ENCODE measurements at places on chromosomes 13 and 19.

GRCh38 chr19:49555600-49556411 is 24.6 kb downstream of the NOSIP start:
- DNase-seq = peak; percentile 83

DNA sequence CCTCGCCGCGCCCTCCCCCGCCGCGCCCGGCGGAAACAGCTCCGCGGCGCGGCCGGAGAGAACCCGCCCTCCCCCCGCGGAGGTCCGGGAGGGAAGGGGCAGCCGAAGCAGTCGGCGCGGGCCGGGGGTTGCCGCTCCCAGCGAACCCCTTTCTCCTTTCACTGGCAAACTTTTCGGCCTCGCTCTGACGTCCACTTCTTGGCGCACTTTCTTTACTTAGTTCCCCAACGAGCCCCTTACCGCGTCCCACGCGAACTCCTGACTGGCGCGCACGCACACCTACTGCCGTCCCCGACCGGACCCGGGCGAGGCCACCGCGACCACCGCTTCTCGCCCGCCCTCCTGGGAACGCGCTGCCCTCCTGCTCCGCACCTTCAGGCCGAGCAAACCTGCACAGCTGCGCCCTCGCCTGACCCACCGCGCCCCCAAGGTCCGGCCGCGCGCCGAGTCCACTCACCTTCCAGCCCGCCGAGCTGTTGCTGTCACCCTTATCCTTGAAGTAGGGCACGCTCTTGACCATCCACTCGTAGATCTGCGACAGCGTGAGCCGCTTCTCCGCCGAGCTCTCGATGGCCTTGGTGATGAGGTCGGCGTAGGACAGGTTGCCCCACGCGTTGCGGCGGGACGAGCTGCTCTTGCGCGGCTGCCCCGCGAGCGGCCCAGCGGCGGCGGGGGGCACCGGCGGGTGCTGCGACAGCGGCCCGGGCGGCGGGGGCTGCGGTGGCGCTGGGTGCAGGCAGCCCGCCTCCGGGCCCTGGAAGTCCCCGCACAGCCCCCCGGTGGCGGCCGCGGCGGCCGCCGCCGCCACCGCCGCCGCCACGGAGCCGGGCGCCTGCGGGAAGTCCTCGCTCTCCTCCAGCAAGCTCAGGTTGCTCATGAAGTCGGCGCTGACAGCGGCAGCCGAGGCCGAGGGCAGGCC is 1.1 kb downstream of the FOXO1 start:
- no peak for DNase-seq

DNA sequence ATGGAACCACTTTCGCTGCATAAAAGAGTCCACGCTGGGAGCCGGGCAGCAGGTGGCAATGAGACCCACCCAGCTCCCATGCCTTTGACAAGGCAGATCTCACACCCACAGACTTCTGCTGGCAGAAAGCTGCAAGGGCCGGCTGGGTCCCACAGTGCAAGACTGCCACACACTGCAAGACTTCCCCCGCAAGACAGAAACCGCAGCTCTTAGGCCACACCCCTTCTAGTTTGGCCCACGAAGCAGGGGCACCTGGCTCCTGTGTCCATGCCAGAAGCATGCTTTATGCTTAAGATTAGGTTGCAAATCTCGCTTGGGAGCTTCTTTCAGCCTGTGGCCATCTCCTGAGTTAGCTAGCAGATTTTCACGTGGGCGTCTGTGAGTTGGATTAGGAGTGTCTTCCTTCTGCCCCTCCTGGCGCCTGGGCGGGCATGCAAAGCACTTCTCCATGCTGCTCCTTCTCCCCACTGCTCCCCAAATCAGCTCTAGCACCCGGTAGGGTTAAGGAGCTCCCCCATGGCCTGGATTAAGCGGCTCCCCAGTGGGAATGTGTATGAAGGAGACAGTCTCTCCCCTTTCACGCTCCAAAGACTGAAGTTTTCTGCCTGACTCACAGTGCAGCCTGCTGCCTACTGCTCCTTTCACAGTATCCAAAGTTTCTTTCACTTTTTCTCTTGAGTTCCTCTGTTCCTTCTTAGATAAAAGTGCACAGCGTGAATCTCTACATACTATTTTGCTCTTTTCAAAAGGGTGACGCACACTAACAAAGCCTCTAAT is 17.7 kb downstream of the GPC6 start:
- DNase-seq = no peak

DNA sequence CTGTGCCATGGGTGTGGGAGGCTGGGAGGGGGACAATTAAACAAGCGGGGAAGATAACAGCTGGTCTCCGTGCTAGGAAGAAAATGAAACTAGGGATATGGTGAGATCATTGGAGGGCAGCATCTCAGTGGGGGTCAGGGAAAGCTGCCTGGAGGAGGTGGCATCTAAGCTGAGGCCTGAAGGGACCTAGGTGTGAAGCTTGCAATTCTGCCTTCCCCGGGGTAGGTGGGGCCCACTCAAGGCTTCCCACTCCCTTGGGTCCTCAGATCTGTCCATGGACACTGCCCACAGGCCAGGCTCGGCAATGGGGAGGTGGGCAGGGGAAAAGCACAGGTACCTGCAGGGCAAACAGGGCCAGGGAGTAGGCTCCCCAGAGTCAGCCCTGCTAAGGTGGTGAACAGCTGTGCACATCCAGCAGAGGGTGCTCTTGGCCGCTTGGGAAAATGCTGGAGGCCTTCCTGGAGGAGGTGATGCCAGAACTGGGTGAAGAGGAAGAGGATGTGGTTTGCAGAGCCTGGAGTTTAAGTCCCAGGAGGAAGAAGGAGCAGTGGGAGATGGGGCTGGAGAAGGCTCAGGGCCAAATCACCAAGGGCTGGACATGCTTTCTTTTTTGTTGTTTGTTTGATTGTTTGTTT is 25.7 kb upstream of the CCNE1 start:
- DNase-seq = peak; percentile 18

- peak; percentile 70 for DNase-seq
Measured at GRCh38 chr19:12669270-12670158, 2.9 kb downstream of the WDR83 start.

- no peak for DNase-seq
Measured at GRCh38 chr19:5572556-5573286, 5.0 kb upstream of the TINCR start.

DNA sequence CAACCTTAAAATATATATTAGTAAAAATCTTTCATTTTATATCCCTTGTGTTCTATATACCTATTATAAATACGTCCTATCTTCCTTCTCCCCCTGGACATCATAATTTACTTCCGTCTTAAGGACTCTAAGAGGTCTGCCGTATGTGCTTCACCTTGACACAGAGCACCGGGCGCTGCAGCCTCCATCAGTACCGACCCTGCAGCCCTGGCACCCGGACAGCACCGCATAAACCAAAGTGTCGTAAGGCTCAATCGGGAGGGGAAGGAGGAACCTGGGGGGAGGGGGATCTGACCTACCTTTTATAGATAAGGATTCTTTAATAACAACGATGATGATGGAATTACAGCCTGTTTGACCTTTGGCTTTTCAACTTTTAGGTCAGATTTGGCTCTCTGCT is 44.0 kb downstream of the EFNB2 start:
- no peak for DNase-seq

DNA sequence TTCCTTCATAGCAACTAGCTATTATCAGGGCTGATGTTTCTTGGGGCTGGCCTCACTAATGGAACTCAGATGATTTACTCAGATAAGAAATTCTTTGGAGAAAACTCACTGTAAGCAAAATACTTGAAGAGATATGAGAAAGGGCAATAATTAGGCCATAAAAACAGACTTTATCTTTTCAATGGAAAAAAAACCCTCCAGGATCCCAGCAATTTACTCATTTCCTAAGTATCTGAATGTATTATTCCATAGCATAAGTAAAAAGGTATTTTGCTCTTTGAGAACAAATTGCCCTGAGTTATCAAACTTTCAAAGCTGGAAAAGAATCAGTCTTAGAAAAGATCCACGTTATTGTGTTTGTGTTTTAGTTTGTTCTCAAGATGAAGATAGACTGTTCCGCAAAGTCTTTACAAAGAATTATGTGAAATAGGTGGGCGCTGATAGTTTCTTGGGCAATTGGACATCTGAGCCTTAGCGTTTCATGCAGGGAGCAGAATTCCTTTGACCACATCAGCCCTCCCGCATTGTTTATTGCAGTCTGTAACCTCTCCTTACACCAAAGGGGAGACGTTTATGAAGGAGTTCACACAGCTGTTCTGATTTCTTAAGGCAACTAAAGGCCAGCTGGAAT is 29.1 kb upstream of the CSNK1A1L start:
- DNase-seq = no peak

DNA sequence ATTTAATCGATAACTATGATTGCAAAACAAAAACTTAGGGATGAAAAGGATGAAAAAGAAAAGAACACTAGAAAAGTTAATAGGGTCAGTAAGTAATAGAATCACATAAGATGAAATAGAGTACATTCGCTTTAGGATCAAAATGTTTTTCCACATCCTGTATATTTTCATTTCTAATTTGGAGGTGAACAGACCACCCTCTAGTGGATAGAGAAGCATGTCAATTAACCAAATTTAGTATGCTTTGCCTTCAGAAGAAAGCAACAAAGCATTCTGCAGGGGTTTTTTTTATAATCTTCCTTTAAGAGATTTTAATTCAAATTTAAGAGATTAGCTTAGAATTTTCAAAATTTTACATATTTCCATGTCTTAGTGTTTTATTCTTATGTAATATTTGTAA is 611.0 kb upstream of the SGCG start:
- DNase-seq = no peak

GRCh38 chr13:37656247-37656940 is 57.8 kb upstream of the POSTN start:
- DNase-seq = no peak

DNA sequence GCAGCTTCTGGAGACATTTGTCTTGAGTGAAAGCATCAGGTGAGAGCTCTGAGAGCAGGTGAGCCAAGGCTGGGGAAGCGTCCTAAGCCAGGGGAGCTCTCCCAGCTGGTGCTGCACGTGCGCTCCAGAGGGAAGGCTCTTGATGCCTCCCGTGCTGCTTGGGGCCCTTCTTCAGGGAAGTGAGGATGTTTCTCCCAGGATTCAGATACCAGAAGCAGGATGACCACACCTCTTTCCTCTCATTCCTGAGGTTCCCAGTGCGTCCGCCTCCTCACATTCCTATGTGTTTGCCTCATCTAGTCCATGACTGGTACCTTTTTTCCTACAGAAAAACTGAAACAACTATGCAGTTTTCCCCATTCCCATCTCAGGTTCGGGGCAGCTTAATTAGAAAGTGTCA is 231.0 kb upstream of the IRS2 start:
- DNase-seq = no peak

DNA sequence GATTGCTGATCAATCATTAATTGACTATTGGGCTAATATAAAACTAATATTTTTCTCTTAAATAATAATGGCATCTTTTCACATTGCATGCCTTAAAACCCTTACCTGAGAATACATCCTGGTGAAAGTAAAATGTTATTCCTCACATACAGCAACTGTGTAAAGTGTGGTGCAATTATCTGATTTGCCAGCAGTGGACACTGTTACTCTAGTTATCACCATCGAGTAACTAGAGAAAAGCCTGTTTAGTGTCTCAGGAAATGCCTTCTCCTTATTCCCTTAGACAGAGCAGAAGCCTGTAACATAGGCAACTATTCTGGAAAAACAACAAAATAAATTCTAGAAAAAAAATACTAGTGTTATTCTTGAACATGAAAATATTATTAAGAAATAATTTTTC is 459.8 kb downstream of the FGF14 start:
- DNase-seq = no peak

GRCh38 chr19:11652492-11652891 is 55.2 kb downstream of the ZNF627 start:
- no peak for DNase-seq

- DNase-seq = no peak
Measured at GRCh38 chr13:38871275-38871674, 119.4 kb downstream of the STOML3 start.

DNA sequence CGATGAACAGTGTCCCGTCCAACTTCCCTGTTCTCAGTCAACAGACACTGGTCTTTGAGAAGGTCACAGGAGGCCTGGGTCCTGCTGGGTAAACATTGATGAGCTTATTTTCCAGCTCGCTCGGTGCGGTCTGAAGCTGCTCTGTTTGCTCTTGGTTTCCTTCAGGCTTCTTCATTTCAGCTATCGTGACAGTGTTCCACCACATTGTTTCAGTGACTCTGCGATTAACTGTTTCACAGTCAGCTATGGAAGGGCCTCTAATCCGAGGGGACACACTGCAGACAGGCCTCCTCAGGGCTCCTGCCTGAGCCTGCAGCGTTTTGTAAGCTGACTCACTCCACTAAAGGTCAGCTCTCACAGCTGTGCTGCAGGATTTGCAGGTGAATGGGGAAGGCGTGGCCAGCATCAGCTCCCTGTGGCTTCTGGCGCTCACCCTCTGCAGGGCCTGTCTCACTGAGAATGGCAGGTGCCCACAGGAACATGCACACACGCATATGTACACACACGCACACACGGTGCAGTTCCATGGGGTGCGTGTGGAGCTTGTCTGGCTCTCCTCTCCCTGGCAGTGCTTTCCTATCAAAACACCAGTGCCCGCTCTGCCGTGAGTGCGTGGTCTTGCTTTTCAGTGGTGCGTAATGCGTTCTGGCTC is 62.9 kb upstream of the MCF2L start:
- DNase-seq = no peak

DNA sequence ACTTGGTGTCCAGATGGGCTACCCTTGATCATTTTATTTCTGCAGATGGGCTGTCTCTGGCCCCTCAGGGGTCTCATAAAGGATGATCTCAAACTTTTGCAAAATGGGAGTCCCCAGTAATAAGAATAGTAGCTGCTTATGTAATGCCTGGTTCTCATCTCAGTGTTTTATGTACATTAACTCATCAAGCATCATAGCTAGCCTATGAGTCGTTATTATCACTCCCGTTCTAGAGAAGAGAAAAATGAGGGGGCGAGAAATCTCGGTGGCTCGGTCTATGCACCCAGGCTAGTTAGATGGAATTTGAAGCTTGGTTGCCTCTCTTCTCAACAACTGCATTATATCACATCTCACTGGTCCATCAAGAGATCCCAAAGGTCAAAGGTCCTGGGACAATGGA is 3.4 kb downstream of the CACNG6 start:
- DNase-seq = no peak

DNA sequence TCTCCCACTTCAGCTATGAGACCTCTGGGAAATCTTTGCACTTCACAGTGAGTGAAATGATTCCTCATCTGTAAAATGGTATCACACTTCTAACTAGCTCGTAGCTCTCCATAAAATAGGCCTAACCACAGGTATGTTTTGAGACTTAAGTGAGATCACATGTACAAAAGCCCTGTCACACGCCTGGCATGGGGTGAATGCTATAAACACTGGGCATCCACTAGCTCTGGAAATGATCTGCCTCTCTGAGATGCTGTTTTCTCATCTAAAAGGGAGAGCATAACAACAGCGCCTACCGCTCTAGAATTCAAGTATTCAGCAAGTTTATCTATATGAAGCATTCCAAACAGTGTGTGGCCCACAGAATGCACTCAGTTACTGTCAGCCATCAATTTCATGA is 2.2 kb downstream of the AKT2 start:
- DNase-seq = no peak

GRCh38 chr13:41458761-41459431 is 1.5 kb downstream of the RGCC start:
- peak; percentile 50 for DNase-seq
